ENCODE measurements at places on chromosomes 7 and 10.

DNA sequence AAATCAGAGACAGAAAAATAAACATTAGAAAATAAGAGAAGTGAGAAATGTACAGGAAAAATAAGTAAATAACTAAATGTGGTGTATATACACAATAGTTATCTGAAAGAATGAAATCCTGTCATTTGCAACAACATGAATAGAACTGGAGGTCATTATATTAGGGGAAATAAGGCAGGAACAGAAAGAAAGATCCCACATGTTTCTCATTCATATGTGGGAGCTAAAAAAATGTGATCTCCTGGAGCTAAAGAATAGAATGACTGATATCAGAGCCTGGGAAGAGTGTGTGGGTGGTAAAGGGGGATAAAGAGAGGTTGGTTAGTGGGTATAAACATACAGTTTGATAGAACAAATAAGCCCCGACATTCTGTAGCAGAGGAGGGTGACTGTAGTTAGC lies 27.3 kb downstream of the PLXDC2 start:
- DNase-seq: no peak

GRCh38 chr10:119198438-119198837 lies 8.9 kb upstream of the GRK5 start:
- no peak for DNase-seq

GRCh38 chr7:12584930-12585329 lies 14.4 kb downstream of the SCIN start:
- no peak for DNase-seq

DNA sequence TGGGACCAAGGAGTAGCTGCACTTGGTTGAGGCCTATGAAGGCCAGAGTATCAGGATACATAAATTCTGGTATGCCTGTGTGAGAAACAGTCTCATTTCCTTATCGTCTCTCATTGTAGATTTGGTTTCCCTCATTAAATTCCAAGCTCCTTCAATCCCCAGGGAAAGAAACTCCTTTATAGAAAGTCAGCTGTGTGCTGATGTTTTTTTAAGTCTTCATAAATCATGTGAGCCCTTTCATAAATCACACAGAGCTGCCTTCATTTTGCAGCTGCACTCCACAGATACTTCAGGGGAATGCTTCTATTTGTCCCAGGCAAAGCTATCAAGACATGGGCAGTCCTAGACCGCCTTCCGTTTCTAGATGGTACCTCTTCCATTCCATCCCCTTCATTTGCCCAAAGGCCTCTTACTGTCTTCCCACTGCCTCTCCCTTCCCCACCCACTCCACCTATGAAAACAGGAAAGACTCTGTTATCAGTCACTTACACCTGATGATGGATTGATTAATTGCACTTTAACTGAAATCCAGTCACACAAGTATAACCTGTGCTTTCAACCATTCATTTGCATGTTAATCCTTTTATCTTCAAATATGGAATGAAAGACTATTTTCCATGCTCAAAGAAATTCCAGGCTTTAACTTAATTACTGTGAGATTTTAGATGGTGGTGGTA lies 290.2 kb downstream of the C7orf25 start:
- DNase-seq: no peak

DNA sequence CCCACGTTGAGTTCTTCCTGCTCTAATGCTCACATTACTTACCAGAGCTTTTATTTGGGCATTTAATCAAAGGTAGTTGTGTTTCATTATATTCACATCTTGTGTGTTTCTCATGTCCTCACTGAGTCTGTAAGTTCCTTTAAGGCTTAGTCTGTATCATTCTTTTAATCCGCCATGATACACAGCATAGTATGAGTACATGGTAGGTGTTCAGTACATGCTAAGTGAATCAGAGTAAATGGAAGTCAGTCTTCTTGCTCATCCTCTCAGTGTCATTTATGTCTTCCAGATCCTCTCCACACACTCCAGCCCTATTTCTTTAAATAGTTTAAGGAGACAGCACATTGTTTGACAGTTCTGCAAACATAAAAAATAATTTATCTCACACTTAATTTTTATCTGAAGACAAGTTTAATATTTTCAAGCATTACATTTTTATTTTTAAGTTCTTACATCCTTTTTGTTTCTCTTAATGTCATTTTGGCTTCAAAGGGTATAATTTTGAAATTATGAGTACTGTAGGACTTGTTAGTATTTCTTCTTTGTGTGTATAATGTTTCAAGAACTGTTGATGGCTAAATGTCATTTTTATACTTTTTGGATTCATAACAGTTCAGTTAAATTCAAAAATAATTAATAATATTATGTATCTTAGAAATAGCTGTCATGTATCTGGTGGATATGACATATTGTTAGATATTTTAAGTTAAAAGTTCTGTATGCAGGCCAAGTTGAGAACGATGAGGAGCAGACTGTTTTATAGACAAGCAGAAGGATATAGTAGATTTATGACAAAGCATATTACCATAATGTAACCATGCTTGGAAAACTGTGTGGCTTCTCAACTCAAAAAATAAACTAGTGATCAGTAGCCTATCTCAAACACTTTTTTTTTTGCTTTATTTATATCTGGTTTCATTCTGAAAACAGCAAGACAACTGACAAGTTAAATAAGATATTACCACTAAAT lies 342.7 kb downstream of the LRMDA start:
- no peak for DNase-seq

DNA sequence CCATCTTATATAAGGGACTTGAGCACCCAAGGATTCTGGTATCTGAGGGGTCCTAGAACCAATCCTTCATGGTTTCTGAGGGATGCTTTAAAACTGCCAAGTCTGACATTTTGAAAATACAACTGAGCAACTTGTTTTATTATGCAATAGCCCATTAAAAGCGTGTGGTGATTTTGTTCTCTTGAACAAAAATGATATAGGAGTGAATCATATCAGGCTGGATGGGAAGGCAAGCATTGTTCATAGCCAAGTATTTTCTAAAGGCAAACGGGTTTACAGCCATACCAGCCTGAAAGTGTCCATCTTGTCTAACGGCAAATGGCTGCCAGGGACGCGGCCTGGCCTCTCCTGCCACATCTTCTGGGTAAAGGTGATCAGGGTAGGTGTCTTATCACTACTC lies 23.4 kb downstream of the RPP38 start:
- DNase-seq: no peak

DNA sequence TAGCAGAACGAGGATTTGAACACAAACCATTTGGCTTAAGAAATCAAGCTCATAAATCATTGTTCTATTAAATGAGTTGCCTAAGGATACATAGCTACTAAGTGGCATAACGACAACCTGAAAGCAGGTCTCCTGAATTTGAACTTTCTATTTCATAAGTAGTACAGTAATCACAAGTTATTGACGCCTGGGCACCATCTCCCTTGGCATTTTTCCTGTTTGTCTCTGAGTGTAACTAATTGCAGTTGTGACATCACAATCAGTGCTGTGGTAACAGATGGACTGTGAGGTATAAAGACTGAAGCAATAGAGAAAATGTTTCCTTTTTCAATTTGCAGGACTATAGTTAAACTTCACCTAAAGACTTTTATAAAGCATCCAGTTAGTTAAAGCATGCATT lies 6.4 kb upstream of the CSTF2T start:
- no peak for DNase-seq

DNA sequence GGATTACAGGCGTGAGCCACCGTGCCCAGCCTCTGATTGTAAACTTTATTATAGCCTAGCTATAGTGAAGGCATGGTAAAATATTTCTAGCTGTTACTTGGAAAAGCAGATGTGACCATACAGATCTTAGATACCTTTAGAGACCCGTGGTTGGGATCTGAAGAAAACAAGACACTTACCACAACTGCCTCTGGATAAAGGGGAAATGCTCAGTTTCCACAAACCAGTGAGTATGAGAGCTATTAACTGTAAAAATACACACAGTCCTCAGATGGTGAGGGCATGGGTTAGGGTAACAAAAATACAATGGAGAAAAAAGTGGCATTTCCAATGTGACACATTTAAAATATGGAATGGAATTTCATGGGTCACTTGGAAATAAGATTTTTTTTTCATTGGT lies 63.0 kb downstream of the ZNF438 start:
- no peak for DNase-seq

DNA sequence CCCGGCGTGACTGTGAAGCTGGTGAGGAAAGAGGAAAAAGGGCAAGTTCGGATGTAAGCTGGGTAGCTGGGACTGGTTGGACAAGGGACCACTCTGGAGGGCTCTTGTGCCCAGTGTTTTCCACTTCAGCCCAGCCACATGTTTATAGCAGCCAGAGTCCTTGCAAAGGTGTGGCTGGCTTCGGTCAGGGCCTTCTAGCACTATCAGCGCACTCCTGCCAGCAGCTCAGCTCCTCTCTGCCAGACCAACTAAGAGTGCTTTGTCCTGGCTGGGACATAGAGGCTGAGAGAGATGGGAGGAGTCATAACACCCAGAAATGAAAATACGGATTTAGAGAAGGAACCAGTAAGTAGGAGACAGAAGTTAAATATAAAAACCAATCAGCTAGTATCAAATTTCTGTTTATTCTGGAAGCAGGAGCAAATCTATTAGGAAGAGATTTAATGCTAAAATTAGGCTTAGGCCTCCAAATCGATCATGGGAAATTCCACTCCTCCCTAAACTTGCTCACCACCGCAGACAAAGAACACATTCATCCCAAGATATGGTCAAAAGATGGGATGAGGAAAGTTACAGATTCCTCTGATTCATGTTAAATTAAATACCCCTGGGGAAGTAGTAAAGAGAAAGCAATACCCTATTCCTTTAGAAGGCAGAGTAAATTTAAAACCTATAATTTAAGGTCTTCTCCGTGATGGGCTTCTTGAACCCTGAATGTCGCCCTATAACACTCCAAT lies 135.0 kb downstream of the RALA start:
- no peak for DNase-seq

DNA sequence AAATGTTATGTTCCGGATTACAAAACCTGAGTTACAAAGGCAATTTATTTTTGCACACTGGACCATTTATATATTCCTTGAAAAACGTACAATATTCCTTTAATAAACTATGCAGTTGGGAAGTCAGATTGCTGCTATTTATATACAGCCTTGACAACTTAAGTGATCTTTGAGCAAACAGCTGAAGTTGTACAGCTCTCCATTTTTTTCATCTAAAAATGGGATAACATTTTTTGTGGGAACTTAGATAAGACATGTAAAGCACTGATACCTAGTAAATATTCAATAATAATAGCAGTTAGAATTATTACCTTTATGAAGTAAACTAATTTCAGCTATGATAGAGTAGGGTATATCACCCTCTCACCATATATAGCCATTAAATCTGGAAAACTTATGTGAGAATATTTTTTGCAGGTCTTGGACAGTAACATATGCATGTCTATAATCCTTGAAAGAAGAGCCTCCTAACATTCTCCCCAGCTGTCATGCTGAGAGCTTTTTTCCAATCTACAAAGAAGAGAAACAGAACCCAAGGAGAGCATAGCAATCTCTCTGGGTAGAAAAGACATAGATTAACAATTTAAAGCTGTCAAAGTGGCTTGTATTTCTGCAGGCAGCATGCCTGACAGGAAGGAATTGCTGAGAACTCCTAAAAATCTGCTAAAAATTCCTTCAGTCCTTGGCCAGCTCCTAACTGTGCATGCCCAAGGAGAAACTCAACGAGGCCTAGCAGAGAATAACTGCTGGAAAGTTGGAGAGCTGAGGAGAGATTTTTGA lies 326.0 kb downstream of the CRPPA start:
- DNase-seq: no peak

GRCh38 chr10:106967452-106967851 lies 197.1 kb downstream of the SORCS1 start:
- no peak for DNase-seq
